ENCODE measurements at places on chromosomes 3 and 15.

GRCh38 chr3:49812916-49813496 lies 747 bp downstream of the UBA7 start:
- no peak for DNase-seq

GRCh38 chr3:81764002-81764401 lies 2.6 kb upstream of the GBE1 start:
- DNase-seq: no peak

DNA sequence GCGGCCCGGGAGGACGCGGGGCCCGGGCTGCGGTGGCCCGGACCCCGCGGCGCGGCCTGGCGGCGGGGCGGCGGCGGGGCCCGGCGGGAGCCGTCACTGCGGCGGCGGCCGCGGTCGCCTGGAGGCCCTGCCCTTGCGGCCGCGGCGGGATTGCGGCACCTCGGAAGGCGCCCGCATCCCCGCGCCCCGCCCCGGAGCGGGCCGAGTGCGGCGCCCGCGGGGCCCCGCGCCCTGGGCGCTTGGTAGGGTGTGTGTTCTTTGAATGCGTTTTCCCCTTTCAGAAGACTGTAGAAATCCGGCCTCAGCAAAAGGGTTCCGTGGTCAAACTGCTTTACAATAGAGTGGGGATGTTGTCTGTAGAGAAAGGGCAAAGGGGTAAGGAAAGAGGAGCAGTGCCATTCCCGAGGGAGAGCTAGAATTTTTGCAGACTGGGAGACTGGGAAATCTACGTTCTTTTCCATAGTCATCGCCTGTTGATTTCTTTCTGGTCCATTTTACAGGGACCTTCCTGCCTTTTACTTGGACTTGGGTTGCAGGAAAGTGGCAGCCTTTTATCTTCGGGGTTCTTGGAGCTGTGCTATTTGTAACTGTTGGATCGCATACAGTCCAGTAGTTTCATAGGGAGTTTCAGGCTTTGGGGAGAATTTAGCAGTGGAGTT lies 630 bp downstream of the SNRK start:
- no peak for DNase-seq

GRCh38 chr3:134002306-134002705 lies 27.4 kb downstream of the SLCO2A1 start:
- DNase-seq: no peak

- peak; percentile 53 for DNase-seq
Observed at GRCh38 chr15:63487076-63487757, 17.2 kb upstream of the USP3 start.

DNA sequence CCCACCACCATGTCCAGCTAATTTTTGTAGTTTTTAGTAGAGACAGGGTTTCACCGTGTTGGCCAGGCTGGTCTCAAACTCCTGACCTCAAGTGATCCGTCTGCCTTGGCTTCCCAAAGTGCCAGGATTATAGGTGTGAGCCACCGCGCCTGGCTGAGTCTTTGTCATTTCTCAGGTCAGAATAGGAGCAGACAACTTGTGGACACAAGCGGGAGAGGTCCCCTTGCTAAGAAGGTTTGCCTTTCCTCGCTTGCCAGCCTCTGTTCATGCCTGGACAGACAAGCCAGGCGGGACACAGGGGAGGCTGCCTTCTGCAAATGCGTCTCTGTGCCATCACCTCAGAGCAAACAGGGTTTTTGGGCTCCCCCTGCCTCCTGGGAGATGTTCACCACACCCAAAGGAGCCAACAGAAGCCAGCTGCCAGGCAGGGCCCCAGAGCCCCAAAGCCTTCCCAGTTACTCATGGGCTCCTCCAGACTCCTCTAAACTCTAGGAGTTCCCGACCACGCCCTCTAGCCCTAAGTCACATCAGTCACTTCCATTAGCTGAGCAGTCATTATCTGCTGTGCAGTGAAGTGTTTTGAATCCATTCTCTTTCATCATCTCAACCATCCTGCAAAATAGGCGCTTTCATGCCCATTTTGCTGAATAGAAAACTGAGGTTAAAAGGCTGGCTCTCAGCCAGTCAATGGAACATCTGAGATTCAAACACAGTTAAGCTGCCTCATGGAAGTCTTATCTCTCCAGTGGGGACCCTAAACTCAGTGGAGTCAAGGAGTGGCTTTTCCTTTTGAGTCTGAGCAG lies 245.0 kb downstream of the UACA start:
- no peak for DNase-seq

DNA sequence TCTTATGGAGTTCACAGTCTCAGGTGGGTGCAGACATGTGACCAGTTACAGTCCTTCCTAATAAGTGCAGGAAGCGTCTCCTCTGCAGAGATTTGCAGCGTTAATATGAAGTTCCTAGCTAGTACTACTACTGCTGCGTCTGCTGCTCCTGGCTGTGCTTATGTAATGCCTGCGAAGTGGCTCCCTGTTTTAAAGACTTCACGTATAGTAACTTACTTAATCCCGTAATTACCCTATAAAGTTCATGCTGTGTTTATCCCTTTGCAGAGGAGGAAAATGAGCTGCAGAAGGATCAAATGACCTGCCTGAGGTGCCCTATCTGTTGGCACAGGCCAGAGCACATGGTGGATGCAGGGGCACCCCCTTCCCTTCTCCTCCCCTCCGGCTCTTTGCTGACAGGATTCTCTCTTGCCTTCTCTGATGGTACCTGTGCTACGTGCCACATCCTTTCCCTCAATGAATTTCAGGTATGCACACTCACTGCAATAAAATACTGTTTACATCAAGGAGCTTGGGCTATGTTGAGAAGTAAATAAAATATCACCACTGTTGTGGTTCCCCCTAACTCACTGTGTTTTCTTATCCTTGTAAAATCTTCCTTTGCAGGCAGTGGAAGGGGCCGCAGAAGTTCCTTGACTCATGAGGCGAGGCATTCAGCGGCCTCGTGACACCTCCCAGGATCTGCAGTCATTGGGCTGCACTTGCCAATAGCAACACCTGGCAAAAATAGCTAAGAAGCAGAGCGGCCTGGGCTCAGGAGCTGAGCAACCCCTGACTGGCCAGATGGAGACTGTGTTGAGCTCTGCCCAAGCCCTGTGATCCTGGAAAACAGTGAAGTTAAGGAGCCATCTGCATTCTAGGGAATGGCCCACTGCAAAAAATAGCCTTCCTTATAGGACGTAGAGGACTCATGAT lies 188.9 kb upstream of the ATP10A start:
- DNase-seq: no peak

DNA sequence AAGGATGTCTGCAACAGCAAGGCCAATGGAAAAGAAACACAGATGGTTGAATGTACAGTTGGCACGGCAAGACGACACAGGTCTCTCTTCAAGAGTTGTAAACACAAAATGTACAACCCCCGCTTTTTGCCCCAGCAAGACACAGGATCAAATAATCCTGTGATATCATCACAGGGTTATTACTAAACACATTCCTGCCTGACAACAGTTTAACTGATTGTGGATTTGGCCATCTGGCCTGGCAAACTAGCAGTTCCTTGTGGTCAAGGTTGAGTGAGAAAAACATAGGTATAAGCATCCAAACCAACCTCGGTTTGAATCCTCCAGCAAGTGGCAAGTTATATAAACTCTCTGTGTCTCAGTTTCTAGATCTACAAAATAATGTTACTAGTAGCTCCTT lies 23.4 kb downstream of the PARP16 start:
- no peak for DNase-seq

- no peak for DNase-seq
Observed at GRCh38 chr3:63731866-63732265, 79.4 kb downstream of the SNTN start.

- no peak for DNase-seq
Observed at GRCh38 chr15:68389041-68389930, 42.7 kb downstream of the ITGA11 start.

GRCh38 chr15:75328493-75329314 lies 7.2 kb upstream of the COMMD4 start:
- DNase-seq: no peak

GRCh38 chr3:65398953-65399352 lies 639.8 kb downstream of the MAGI1 start:
- DNase-seq: no peak

DNA sequence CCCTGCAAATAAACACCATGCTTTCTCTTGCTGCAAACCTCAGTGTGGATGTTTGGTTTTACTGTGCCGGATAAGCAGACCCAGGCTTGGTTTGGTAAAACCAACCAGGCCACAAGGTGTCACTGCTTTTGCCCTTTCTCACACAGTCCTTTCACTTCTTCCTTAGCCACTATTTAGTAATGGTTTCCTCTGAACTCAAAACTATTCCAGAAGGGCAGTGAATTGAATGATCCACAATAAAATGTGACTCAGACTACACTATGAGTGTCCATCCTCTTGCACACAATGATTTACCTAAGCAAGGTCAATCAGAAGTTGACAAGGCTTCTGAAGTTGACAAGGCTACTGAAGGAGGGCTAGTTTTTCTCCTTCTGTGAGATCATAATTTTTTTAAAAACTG lies 552.4 kb upstream of the CCDC54 start:
- DNase-seq: peak; percentile 9

- no peak for DNase-seq
Observed at GRCh38 chr3:59813148-59813538, 763.3 kb upstream of the CFAP20DC start.

DNA sequence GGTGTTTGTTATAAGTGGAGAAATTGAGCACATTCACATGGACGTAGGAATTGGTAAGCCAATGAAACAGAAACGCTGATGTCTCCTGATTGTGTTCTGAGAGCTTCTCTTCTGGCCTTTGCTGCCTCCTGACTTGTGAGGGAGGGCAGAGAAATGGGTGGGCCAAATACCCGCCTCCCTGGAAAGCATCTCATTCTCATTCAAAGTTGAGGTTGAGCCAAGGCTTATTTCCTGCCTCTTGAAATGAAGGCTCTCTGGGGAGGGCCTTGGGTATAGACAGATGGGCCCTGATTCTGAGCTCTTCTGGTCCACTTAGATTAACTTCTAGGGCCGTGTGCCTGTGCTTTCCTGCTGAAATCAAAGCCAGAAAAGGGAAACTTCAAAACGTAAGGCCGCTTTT lies 57.4 kb upstream of the MYZAP start:
- no peak for DNase-seq

GRCh38 chr3:186268616-186269448 lies 93.2 kb downstream of the DGKG start:
- DNase-seq: no peak

DNA sequence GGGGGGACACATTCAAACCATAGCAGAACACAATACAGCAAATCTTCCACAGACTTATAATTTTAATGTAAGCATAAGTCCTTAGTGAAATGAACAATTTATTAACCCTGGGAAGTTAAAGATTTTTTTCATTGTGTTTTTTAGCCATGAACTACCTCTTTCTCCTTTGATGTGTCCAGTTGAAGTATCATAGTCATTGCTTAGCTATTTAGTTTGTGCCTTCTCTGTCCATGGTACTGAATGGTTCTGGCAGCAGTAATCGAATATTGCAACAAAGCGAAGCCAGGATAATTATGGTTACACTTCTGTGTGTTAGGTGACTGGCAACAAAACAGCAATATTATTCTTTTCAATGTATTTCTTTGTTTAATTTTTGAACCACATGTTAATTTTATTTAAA lies 403.0 kb upstream of the ONECUT1 start:
- DNase-seq: no peak

DNA sequence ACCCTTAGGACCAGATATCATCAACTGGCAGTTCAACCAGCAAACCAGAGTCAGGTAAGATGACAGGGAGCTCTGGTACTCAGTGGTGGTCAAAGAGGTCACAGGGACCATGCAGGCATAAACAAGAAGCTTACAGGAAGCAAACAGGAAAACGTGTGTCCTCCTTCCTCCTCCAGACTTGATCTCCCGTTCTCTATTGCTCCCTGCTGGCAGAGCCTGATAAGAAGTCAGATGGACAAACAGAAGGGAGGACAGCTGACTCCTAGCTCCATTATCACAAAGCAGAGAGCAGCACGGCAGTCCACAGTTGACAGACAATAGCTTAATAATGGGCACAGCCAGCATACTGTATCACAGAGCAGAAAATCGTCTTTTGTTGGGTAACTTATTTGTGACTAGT lies 156.5 kb upstream of the SLC2A2 start:
- peak; percentile 58 for DNase-seq

DNA sequence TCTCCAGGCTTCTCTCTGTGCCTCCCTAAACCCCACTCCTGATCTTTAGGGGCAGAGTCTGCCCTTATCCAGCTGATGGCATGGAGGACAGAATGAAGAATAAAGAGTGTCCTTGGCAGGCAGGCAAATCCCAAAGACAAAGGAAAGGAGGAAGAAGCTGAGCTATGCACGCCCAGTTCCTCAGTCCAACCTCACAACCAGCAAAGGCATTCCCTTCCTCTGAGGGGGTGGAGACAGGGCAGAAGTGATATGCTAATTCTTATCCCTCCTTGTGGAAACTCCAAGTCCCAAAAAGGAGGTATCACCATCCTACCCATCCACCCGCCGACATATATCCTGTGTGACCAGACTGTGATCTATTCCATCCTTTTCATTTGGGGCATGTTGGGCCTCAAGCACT lies 10.5 kb upstream of the CCDC54 start:
- no peak for DNase-seq

- no peak for DNase-seq
Observed at GRCh38 chr3:172087602-172088580, 48.5 kb downstream of the FNDC3B start.

GRCh38 chr3:197482001-197482400 lies 73.8 kb downstream of the BDH1 start:
- no peak for DNase-seq

DNA sequence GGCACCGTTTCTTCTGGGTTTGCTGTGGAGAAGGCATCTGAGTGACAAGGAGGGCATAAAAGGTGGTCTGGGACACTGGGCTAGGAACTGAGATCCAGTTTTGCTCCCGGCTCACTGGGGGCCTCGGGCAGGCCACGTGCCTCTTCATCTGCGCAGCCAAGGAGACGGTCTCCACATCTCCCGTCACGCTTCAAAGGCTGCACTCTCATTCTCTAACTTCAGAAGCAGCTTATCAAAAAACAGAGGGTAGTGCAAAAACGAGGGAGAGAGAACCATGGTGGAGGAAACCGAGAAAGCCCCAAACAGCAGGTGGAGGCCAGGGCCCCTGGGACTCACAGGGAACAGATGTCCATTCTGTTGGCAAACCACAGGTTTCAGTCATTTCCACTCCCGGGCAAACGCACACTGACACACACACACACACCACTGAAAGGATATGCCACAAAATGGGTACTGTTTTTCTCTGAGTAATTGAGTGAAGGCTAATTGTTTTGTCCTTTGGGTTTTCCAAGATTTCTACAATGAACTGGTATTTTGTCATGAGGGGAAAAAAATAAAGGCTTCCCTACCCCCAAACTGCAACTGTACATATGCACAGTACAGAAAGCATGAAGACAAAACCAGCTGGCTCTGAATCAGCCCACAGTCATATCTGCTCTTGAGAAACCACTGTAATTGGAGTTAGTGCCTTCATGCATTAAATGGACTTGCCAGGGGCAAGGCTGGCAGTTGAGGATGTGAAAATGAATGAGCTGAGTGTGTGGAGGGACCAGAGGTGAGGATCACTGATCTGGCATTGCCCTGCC lies 71.9 kb downstream of the MGLL start:
- no peak for DNase-seq
